ENCODE measurements at places on chromosomes 6 and 20. TPM values are rescaled to one million over a fixed set of nuclear protein-coding genes. Genes with fewer than 3 reads are reported as not detected.

Gene SMIM13
- total RNA-seq: 9.5 TPM

Gene DUSP22
- total RNA-seq: 32.6 TPM

Gene CRIP3
- total RNA-seq: not detected

Gene GABRR1
- not detected for total RNA-seq

Gene SNRPB
- total RNA-seq: 338 TPM

Gene SYNDIG1
- total RNA-seq: not detected

Gene MYH7B
- total RNA-seq: 0.13 TPM

Gene GNMT
- 1.2 TPM for total RNA-seq

Gene OR2H2
- total RNA-seq: not detected

Gene PRR18
- total RNA-seq: not detected

Gene CDH26
- 0.26 TPM for total RNA-seq

Gene BEND3
- 3.8 TPM for total RNA-seq

Gene TAP2
- total RNA-seq: 145 TPM

Gene TPX2
- 172 TPM for total RNA-seq

Gene HLA-DPA1
- 39.1 TPM for total RNA-seq

Gene ENPP4
- 5.4 TPM for total RNA-seq

Gene HLA-C
- total RNA-seq: 1,135 TPM

Gene KIF25
- total RNA-seq: not detected

Gene CYP21A2
- not detected for total RNA-seq

Gene PHACTR3
- total RNA-seq: not detected

Gene BTN1A1
- not detected for total RNA-seq

Gene C6orf15
- total RNA-seq: not detected

Gene SNAP25
- not detected for total RNA-seq

Gene PIM1
- 432 TPM for total RNA-seq

Gene PAK5
- not detected for total RNA-seq

Gene GZF1
- 15.8 TPM for total RNA-seq

Gene RBPJL
- not detected for total RNA-seq

Gene TP53TG5
- not detected for total RNA-seq
